ENCODE measurements at places on chromosomes 4 and X.
A peak's percentile ranks its signal among the peaks of the same experiment; 100 is the strongest.

- DNase-seq: no peak
Measured at GRCh38 chr4:163693776-163694175, 199.3 kb downstream of the TMA16 start.

- DNase-seq: peak; percentile 16
Measured at GRCh38 chrX:16445166-16445752, 204.7 kb upstream of the S100G start.

DNA sequence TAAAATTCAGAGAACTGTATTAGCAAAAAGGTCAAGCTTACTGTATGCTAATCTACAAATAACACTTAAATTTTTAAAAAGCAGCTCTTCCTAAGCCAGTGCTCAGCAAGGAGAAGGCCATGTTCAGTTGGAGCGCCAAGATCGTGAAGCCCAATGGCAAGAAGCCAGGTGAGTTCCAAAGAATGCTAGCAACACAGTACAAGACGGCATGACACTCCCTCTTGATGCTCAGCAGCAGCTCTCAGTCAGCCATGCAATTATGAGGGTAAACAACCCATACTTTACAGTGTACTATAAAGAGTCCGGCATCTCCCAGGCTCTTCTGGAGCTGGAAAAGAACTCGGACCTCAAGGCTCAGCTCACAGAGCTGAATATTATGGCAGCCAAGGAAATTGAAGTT lies 34.9 kb downstream of the STX18 start:
- DNase-seq: no peak

- DNase-seq: no peak
Measured at GRCh38 chrX:139844163-139844562, 88.7 kb downstream of the ATP11C start.

DNA sequence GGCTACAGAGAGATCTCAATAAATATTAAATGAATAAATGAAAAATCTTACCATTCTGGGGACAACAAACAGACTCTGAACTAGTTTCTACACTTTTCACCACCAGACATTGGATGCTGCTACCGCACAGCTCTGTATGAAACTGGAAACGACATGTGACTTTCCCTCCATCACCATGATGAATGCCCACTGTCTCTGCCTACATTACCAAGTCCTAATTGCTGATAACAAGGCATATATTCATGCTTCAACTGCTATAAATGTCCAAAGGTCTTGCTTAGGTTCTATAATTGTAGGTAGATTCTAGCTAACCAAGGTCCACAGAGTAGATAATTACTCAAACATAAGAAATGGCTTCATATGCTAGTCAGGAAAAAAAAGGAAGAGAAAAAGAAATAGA lies 399.4 kb upstream of the ADGRL3 start:
- DNase-seq: no peak

DNA sequence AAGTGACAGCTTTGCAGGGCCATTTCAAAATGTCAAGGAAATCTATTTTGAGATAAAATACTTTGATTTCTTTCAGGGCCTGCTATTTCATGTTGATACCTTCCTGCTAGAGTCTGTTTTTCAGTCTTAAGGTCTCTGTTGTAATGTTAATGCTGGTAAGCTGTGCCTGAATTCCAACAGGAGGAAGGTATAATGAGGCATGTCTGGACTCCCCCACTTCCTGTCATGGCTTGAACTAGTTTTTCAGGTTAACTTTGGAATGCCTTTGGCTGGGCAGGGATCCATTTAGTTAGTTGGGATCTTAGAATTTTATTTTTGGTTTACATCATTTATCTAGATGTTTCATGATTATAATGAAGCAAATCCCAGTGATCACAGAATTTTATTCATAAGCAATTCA lies 279.0 kb downstream of the CFAP47 start:
- no peak for DNase-seq

DNA sequence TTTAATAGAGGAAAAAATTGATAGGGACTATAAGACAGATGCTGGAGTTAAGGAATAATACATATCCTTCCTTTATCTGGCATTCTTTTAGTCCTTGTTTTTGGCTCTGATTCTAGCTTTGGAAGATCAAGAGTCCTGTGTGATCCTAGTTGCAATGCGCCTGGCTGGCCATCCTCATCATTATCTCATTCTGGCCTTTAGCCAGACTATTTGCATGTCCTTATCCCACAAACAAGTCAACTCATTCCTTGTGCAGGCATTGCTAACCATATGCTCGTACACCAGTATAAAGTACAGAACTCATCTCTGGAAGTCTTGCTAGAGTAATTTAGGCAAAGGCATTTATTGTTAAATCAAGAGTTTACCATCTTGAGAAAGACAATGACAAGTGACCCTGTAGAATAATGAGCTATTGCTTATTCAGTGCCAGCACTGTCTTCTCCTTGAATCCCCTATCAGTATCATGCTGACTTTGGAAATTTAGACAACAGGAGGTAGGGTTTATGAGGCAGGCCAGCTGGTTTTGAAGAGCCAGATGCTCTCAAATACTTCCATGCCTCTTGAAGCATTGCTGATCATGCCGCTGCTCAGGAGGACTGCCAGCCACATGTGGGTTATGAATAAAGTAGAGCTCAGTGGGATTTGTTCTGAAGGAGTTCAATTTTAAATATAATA lies 1730.3 kb upstream of the TENM3 start:
- DNase-seq: no peak

All from astrocyte of the cerebellum (primary cell).